ENCODE measurements at places on chromosomes 5 and 9.

DNA sequence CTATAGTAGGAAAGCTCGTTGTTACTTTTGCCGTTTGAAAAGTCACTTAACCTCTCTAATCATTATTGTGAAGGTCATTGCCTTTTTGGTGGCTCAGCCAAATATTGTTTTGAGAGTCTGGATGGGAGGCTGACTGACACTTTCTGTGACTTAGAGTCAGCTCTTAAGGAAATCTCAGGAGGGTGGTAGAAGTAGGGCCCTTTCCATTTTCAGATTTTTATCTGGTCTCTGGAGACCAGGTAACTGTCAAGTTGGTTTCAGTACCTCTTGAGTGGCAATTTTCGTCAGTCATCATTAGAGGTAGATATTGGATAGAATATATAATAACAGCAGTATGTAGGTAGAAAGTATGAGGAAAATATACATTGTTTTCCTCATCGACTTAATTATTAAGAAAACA is 23.3 kb downstream of the UGCG start:
- no peak for DNase-seq

- DNase-seq = no peak
Measured at GRCh38 chr5:111853748-111854147, 96.8 kb upstream of the NREP start.

DNA sequence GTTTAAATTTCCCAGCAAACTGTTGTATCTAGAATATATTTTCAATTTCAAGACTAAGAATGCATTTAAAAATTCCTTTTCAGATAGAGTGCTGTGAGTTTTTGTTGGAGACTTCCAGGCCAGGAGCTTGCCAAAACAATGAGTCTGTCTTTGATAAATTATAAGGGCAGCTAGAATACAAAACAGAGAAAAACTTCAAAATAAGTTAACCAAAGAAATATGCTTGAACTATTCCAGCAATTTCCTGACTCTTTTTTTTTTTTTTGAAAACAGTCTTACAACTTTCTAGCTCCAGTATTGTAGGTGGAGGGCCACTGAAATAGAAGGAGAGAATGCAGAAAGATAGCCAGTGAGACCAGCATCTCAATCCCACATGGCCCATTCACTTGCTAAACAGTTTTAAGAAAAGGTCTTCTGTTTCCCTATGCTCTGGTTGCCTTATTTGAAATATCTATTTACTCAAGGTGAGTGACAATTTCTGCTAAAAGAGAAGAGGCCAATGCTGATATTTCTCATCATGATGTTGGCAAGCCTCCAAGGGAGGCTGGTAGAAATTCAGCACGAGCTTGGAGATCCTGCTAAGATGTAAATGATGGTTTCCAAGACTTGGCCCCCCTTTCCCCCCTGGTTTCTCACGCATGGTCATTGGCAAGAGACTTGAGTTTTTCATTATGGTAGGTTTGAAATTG is 103.2 kb downstream of the USP20 start:
- no peak for DNase-seq

- no peak for DNase-seq
Measured at GRCh38 chr5:142842994-142843905, 73.1 kb downstream of the ARHGAP26 start.

GRCh38 chr9:124871156-124871561 is 9.2 kb downstream of the ARPC5L start:
- DNase-seq = no peak

GRCh38 chr5:59789197-59789596 is 104.3 kb downstream of the PDE4D start:
- no peak for DNase-seq

DNA sequence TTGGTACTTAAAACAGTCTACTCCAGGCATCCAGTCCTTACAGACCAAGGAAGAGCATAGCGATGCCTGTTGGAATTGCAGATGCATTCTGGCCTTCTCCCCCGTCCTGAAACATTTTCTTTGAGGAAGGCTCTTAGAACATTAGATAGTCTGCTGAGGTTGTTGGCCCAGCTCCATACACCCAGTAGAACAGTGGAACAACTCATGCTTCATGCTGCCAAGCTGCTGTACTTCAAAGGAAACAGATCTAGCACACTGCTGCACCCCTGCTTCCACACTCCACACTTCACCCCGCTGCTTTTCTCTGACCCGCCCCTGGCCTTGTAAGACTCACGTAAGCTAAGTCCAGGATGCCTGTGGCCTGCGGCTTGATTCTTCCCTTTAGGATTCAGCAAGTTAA is 33.4 kb upstream of the NCS1 start:
- no peak for DNase-seq

DNA sequence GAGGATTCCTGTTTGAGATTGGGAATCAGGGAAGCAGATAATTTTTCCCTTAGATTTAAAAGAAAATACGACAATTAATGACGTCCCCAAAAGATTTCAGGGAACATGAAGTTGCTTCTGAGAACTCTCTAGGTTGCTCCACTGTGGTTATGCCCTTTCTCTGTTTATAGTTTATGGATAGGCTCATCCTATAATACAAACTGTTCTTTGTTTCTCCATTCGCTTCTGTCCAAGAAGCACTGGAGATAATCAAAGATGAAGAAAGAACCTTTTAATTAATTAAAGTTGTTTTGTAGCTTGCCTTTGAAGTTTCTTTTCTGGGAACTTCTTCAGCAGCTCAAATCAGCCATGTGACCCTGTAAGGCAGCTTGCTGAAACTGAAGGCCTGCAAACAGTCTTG is 87.5 kb downstream of the CHSY3 start:
- no peak for DNase-seq

DNA sequence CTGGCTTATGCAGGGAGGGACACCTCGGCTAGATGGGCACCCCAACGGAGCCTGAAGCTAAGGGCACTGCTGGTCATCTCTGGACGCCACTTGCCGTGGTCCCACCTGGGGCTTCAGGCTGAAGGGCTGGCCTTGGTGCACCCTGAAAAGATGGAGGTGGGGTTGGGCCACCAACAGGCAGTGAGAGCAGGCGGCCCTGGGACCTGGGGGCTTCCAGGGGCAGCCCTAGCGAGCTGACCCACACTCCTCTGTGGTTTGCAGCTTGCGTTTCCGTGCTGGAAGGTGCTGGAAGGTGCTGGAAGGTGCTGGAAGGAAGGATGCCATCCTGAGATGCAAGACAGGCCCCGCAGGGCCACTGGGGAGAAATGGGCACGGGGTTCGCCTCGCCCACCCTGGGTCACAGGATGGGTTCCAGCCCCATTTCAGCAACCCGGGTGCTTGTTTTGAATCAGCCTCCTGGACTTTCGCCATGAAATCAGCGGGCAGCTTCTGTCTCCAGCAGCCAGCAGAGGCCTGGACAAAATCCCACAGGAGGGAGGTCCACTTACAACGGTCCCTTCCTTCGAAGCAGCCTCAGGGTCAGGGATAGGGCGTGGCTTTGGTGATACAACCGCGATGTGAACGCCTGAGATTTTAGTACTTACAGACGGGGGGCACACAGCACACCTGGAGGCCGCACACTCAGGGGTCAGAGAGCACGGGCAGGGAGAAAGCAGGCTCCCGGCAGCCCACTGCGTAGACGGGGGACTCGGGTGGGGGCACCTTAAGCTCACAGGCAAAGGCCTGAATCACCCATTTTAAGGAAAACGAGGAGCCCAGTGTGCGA is 303.1 kb upstream of the IRX4 start:
- no peak for DNase-seq

- DNase-seq = no peak
Measured at GRCh38 chr9:120875195-120875565, 1.8 kb downstream of the PHF19 start.

All from esophagus squamous epithelium (tissue), 5 donors.